CD4-positive, alpha-beta T cell treated with Interleukin-17A for 1 hour (primary cell): ENCODE measurements at places on chromosomes 11 and 22.

DNA sequence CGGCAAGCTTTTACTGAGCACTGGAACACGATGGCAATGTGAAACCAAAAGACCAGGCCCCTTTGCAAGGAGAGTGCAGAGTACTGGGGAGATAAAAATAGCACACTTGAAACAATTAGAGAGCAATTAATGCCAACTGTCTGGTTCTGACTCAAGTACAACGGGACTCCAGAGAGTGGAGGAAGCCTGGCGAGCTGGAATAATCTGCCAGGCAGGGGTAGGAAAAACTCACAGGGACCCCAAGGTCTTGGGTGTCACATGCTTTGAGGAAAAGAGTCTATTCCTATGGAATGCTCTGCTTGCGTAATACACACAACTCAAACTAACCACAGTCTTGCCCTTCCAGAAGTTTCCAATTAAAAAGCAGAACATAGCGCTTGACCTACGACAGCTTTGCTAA lies 113.0 kb upstream of the CLMP start:
- DNase-seq, result no peak

- no peak for DNase-seq
These were observed 32.0 kb downstream of the DGCR2 start for GRCh38 chr22:19090183-19090582.

- no peak for DNase-seq
These were observed 23.4 kb downstream of the ASPHD2 start for GRCh38 chr22:26452236-26453016.

DNA sequence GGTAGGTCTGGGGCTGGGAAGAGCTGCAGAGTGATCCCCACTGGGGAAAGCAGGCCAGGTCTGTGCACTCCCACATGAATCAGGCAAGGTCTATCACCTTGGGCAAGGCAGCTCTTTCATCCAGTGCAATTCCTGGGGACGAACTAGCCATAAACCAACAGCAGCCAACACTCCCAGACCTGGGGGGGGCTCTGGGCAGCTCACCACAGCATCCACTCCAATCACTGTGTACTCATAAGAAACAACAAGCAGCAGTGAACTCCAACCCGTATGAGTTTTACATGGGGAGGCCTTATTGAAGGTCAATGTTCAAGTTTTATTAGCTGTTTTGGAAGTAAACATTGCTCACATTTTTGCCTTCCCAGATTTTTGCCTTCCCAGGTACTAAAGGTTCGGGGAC lies 157.4 kb upstream of the NAV2 start:
- no peak for DNase-seq

DNA sequence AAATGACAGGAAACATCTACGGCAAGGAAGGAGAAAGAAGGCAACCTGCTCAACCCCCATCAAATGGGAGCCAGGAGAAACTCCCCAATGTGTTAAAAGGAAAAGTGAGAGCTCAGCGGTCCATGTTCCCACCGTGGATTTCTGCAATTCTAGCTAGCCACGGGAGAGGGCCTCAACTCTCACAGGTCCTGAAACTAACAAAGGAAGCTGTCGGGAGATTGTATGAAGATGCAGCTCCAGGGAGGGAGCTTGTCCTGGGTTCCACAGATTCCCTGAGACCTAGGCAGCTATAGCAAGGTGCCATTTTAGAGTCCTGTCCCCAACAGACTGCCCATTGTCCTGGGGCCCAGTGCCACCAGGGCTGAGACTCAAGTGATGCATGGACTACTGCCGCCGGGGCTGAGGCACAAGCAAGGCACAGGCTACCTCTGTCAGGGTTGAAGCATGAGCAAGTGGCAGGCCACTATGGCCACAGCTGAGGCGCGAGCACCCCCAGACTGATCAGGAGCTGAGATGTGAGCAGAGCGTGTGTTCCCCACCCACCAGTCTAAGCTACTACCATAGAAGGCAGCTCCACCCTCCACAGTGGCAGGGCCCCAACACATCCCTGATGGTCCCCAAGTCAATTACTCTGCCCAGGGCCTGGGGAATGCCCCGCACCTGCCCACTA lies 31.3 kb downstream of the RSF1 start:
- no peak for DNase-seq

- DNase-seq, result peak; percentile 91
These were observed 9.7 kb upstream of the AHNAK start for GRCh38 chr11:62556108-62556874.

- DNase-seq, result no peak
These were observed 3.1 kb downstream of the DMC1 start for GRCh38 chr22:38566726-38567504.

DNA sequence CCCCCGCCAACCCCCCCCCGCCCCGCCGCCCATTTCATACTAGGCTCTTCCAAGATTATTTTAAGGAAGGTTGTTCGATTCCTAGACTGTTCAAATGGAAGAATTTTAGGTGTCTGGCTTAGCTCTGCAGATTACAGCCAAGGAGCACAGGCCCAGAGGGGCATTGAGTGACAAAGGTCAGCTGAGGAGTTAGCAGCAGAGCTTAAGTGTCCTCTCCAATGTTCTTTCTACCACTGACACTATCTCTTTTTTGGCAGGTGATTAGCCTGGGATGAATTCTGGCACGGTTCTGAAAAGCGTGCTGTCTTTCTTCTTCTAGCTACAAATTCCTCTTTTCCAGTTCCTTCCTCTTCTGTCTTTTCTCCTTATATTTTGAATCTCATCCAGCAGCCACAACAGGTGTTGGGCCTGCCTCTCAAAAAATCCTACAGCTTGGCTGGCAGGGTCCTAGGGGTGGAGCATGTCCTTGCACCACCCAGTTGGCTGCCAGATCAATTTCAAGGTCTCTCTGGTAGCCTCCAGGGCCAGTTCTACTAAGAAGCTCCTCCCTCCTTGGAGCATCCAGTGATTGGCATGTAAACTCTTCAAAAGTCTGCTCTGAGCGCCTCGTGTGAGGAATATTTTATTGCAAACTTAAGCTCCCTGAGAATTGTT lies 23.0 kb downstream of the KCNE3 start:
- DNase-seq, result no peak

- DNase-seq, result no peak
These were observed 12.3 kb downstream of the DGAT2 start for GRCh38 chr11:75780888-75781287.

GRCh38 chr11:76668362-76669155 lies 2.0 kb downstream of the LRRC32 start:
- DNase-seq, result no peak

- DNase-seq, result no peak
These were observed 8.6 kb downstream of the IGHMBP2 start for GRCh38 chr11:68912254-68912653.

GRCh38 chr11:47248304-47248663 lies 330 bp downstream of the ACP2 start:
- DNase-seq, result no peak

DNA sequence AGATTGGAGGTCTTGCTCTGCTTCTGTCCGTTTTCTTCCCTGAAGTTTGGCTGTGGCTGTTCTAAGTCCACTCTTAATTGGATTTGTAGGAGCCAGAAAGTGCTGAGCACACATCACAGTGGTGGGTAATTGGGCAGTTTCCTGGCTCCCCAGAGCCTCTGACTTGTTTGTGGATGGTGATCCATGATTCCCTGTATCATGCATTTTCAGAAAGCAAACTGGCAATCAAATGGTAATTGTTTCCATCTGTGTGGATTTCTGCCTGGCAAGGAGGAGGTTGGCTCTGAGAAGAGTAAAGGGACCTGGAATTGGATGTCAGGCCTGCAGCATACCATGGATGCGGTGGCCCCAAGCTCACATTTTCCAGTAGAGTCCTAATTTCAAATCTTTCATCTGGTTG lies 49.5 kb downstream of the PPFIBP2 start:
- DNase-seq, result no peak

GRCh38 chr22:43116932-43117331 lies 6.4 kb downstream of the BIK start:
- DNase-seq, result no peak

- DNase-seq, result no peak
These were observed 18.5 kb downstream of the MMP13 start for GRCh38 chr11:102936864-102937509.

DNA sequence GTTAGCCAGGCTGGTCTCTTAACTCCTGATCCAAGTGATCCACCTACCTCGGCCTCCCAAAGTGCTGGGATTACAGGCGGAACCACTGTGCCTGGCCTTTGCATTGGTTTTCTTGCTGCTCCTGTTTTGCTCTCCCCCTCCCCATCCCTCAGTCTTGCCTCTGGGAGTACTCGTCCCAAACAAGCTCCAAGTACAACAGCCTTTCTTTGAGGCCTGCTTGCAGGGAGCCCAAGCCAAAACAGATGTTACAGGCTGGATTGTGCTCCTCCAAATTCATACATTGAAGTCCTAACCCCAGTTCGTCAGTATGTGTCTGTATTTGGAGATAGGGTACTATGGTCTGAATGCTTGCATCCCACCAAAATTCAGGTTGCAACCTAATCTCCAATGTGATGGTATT lies 8.6 kb downstream of the IGLL1 start:
- no peak for DNase-seq

- DNase-seq, result peak; percentile 7
These were observed 26.8 kb downstream of the CLDN25 start for GRCh38 chr11:113806406-113806805.

DNA sequence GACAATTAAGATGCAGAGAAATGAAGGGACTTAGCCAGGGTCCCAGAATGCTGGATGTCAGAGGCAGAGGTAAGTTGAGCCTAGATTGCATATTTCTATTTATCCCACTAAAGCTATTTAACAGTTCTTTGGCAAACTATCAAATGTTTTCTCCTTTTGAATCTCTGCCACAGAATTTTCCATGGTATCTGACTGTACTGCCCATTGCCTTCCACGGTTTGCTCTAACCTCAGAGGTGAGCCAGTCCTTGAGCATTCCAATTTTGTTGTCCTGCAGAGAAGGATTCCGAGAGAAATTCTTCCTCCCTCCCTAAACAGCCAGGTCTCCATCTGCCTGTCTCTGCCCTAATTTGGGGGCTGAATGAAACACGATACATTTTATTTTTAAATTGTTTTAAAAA lies 368.3 kb upstream of the SYN3 start:
- DNase-seq, result no peak

GRCh38 chr11:1532606-1533341 lies 39.3 kb downstream of the DUSP8 start:
- DNase-seq, result no peak

- no peak for DNase-seq
These were observed 21.4 kb downstream of the KCNQ1 start for GRCh38 chr11:2466069-2466801.

DNA sequence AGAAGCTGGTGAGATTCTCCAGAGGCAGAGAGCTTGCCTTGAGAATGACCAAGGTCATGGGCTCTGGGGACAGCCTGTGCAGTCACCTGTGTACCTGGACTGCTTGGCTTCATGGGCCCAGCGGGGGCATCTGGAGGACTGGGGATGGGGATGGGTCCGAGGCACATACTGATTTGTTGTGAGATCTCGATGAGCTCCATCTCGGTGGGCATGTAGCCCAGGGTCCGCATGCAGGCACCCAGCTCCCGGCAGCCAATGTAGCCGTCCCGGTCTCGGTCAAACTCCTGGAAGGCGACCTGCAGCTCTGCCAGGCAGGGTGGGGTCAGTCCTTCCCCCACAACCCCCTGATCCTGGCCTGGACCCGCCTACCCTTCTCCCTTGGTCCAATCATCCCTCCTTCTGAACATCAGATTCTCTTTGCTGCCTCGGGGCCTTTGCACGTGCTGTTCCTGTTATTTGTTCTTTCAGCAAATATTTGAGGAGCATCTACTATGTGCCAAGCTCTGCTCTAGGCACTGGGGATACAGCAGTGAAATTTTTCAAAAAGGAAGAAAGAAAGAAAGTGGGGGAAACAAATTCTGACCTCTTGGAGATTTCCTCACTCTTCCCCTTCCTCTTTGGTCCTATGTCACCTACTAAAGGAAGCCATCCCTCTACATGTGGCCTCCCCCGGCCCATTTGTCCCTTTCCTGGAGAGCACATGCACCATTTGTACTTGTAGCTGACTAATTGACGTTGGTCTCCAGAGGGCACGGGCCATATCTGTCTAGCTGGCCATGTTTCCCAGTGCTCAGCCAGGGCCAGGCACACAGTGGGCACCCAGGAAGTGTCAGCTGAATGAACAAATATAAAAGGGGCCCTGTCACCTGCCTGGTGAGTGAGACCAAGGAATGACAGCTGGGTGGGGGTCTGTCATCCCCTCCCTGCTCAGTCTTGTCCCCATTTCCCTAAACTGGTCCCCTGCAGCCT lies 2.1 kb downstream of the CABP2 start:
- no peak for DNase-seq

DNA sequence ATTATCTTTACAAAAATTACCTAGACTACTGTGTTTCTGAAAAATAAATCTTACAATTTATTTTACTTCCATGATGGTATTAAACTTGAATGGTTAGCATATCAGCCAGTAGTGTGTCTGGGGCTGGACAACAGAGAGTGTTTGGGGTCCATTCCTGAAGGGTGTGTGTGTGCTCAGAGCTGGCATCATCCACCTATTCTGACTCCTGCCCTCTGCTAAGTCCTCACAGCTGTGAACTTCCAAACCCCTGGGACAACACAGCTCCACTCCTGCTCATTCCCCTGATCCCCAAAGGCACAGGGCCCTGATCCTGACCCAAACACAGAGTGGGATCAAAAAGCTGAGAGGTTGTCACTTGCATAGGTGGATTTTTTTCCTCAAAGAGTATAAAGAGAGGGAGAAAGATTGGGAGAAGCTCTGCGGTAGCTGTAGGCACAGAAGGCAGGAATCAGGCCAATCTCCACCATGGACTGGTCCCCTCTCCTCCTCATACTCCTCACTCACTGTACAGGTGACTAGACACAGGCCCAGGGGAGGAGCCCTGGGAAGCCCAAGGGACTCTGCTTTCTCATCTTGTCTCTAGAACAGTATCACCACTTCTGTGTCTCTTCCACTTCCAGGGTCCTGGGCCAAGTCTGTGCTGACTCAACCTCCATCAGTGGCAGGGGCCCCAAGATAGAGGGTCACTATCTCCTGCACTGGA lies 55.7 kb upstream of the TOP3B start:
- no peak for DNase-seq

- DNase-seq, result no peak
These were observed 32.7 kb downstream of the ARHGAP42 start for GRCh38 chr11:100719809-100720221.

DNA sequence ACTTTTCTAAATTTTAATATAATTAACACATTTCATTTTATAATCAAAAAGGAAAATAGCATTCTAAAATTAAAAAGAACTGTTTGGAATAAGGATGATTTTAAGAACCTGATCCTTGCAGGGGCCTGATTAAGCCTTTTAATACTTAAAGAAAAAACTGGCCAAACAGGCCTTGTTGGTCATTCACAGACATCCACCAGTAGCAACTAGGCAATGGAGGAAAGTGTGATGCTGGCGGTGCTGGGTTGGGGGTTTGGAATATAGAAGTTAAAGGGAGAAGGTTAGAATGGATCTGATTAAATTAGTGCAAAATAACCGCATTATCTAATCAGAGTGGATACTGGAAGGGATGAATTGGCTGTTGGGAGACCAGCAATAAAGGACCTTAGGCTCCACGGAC lies 16.9 kb upstream of the TEAD1 start:
- no peak for DNase-seq

DNA sequence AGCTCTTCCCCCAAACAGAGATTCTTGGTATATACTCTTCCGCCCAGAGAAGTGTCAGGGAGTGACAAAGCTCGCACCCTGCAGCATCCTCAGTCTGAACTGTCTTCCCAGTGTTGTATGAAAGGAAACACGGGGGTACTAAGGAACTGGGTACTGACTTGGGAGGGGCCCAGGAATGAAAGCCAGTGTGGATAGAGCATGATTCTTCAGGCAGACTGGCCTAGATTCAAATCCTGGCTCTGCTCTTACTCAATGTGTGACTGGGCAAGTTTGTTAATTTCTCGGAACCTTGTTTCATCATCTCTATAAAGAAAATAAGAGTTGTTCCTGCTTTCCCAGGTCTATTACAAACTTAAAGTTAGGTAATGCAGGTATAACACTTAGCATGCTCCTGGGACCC lies 266.0 kb upstream of the NARS2 start:
- DNase-seq, result no peak
